Cardiac septum (tissue), 1 donor: ENCODE measurements at places on chromosomes 7 and 10.

DNA sequence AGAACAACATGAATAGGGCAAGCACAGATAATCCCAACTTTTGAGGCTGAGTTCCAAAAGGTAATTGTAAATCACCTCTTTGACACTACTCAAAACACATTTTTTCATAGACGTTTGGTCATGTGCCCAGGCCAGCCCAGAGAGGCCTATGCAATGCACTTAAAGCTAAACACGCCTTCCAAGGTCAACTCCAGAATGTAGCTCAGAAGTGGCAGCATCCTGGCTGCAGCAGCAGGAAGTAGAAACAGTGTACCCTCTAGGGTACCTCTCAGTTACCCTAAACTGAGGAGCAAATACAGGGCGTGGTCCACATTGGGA lies 58.7 kb downstream of the OSBPL3 start:
- no peak for DNase-seq

GRCh38 chr10:97584798-97585438 lies 729 bp downstream of the HOGA1 start:
- DNase-seq: peak; percentile 58

DNA sequence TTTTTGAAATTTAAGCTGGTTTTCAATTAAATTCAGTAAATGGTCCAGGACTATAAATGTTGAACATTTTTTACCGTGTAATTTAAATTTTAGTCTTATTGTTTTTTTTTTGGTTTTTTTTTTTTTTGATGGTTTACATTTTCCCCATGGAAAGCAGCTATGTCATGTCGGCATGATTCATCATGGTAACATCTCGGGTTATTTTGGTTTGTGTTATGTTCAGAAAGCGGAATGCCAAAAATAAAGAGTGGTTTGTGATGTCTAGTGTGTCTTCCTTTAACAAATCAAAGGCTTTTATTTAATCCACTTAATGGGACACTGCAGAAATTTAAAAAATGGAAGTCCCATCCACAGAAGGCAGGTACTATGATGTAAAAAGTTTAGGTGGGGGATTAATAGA lies 58.5 kb downstream of the TRUB1 start:
- DNase-seq: no peak

- no peak for DNase-seq
These were observed 167.3 kb downstream of the TPK1 start for GRCh38 chr7:144668503-144668902.

DNA sequence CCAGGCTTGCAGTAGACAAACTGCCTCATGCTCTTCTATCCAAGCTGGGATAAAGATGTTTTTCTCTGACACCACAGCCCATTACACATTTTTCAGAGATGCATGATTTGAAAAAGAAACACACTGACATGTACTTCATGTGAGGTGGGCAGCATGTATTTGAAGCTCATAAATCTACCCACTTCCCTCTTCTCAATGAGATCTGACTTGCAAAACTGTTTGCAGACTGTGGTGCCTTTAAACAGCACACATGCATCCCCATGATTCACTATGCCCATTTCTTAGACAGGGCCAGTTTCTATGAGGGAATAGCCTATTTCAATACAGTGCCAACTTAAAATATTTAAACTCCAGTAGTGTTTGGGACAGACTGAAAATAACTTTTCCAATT lies 109.8 kb downstream of the GLI3 start:
- DNase-seq: no peak

DNA sequence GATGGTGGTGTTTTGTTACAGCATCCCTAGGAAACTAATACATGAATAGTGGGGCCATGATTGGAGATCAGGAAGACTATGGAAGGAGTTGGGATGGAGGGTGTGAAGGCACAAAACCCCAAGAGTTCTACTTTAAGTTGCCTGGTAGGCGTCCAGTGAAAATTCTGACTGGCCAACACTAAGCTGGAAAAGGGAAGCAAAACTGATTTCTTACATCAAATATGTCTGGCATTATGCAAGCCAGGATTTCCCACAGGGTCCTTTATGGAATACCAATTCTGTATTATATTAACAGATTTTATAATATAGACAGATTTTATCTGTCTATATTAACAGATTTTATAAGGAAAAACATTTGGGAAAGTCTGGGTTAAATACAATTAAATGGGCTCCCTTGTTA lies 16.2 kb downstream of the CPVL start:
- no peak for DNase-seq

DNA sequence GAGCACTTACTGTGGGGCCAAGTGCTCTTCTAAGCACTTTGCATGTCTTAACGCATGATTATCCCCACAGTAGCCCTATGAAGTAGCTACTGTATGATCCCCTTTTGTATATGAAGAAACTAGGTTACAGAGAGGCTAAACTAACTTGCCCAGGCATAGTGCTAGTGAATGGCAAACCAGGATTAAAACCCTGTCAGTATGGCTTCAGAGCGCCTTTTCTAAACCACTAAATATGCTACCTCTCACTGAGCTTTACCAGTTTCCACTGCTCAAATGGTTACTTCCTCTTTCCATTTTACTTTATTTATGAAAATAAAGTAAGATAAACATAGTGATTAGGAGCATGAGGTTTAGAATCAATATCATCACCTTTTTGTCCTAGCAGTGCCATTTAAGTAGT lies 73.6 kb downstream of the PODXL start:
- DNase-seq: no peak

DNA sequence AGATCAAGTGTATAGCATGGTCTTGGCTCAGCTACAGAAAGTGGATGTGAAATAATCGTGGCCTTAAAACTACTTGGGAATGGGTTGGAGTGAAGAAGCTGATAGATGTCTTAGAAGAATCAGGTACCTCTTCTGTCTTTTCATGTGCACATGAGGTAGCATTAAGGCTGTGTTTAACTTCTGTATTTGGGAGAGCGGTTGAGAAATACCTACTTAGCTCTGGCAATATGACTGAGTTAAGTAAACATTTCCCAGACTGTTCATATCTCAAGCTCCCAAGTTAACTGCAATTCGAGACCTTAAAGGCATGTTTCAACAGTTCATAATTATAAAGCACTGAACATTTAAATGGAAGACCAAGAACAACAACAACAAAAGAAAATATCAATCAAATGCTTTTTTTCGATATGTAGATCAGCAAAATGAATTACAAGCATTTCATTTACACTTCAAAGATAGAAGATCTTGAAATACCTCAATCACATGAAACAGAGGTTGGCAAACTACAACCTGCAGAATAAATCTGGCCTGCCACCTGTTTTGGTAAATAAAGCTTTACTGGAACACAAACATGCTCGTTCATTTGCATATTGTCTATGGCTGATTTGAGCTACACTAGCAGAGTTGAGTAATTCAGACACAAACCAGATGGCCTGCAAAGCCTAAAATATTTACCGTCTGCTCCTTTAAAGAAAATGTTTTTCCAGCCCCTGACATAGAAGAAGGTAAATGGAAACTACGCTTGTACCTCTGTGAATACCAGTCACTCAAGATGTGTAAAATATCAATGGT lies 337.1 kb upstream of the GLI3 start:
- no peak for DNase-seq

GRCh38 chr7:21947946-21948345 lies 2.2 kb upstream of the CDCA7L start:
- no peak for DNase-seq

GRCh38 chr7:29443552-29443951 lies 120.1 kb upstream of the PRR15 start:
- DNase-seq: no peak

DNA sequence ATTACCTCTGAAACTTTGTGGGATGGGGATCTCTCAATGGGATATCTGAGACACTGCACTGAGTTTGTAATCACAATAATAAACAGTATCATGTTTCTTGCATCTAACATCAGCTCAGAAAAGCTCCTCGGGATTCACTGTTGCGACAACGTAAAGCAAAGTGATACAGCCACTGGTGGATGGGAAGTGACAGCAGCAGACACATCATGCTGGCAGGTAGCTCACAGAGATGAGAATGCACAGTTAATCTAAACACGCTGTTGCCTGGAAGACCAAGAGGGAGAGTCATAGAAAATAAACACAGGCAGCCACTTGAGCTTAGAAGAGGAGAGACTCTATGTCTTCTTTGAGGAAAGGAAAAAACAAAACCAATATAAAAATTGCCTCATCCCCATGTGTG lies 513.8 kb downstream of the MAGI2 start:
- DNase-seq: no peak

DNA sequence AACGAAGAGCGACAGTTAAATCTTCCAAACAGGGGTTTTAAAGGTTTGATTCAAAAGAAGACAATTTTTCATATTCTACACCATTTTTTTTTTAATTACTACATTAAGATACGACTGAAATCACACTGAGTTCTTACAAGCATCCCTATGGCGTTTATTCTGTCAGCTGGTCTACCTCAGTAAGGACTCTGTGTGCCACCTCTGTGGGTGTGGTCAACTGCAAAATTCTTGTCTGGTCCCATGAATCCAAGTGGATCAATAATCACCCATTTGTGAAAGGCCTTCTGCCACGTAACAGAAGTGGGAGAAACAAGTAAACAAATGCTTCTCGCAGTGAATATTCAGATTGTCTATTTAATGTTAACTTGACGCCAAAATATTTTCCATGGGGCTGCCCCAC lies 104.1 kb downstream of the GRB10 start:
- DNase-seq: no peak

GRCh38 chr10:78688230-78688900 lies 380.4 kb upstream of the ZMIZ1 start:
- DNase-seq: no peak

DNA sequence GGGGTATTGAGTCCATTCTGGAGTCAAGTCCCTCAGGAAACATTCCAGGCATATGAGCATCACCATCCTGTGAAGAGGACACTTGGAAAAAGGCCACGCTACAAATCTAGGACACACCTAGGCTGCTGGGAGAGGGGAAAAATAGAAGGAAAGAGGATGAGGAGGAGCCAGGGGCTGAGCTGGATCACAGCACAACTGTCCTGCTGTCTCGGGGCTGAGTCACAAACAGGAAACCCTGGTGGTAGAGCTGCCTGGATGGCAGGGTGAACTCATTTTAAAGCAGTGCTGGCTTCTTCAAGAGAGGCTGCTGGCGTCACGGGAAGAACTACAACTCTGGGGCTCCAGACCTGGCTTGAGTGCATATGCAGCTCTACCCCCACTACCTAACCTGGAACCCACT lies 151.5 kb downstream of the RNF216 start:
- no peak for DNase-seq

- peak; percentile 84 for DNase-seq
These were observed 598 bp downstream of the MCMBP start for GRCh38 chr10:119871881-119872609.

GRCh38 chr7:66187905-66188304 lies 17.2 kb upstream of the TPST1 start:
- no peak for DNase-seq

GRCh38 chr7:96238976-96239766 lies 82.7 kb downstream of the SLC25A13 start:
- DNase-seq: no peak

DNA sequence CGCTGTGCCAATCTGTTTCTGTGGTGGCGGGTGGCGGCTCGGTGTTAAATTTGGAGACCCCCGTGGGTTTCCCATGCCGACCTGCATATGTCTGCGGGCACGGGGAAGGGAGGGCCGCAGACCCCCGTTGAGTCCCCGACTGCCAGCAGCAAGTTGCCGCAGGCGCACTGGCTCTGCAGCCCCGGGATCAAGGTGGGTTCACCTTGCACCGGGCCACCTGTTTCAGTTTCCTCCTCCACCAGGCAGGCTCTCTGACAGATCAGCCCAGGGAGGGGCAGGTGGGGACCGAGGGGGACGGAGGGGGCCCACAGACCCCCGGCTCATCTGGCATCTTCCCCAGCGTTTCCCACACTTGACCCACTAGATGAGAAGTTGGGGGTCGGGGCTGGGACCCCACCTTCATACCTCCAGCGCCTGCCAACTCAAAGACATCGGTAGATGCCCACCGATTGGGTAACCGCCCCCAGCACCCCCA lies 95.9 kb downstream of the CUX1 start:
- no peak for DNase-seq

- DNase-seq: no peak
These were observed 247.0 kb downstream of the SORCS1 start for GRCh38 chr10:106917452-106918055.

DNA sequence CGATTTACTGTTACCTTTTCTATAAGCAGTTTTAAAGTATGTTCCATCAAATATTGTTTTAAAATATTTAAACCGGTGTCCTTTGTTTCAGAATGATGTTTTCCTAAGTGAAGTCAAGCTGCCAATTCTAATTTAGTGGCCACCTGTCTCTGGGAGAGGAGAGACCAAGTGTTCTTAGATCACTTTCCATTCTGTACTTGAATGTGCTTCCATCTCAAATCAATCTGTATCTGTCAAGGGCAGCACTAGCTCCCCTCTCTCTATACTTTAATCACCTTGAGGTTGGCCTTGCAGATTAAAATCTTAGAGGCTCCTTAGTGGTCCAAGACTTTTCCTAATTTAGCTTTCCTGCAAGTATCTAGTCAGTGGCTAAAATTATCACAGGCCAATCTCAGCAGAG lies 49.6 kb downstream of the LGI1 start:
- DNase-seq: no peak

DNA sequence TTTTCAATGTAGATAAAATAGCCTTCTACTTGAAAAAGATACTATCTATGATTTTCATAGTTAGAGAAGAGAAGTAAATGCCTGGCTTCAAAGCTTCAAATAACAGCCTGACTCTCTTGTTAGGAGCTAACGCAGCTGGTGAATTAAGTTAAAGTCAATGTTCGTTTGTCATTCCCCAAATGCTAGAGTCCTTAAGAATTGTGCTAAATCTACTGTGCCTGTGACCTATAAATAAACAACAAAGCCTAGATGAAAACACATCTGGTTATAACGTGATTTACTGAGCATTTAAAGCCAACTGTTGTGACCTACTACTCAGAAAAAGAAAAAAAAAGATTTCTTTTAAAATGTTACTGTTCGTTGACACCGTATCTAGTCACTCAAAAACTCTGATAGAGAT lies 134.7 kb downstream of the POLR1F start:
- DNase-seq: no peak

- no peak for DNase-seq
These were observed 221.7 kb downstream of the PLXNA4 start for GRCh38 chr7:132354527-132354926.

DNA sequence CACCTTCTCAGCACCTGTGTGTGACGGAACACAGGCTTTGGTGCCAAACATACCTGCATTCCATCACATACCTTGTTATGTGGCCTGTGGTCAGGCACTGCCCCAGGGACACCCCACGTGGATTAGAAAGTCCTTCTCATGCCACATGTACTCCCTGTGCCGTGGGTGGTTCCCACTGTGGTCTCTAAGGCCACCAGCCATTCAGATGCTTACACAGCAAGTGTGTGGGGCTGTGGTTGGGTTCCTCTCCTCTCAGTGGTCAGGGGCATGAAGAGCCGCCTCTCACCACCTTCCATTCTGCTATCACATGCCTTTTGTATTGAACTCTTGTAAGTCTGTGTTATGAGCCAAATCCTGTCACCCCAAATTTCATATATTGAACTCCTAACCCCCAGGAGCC lies 85.1 kb upstream of the IGFBP3 start:
- DNase-seq: no peak

GRCh38 chr7:111796671-111797070 lies 234.4 kb upstream of the IMMP2L start:
- no peak for DNase-seq

- DNase-seq: no peak
These were observed 64.0 kb upstream of the WAC start for GRCh38 chr10:28468707-28469483.
